Stimulated activated CD4-positive, alpha-beta T cell treated with anti-CD3 and anti-CD28 coated beads, Interleukin-1b, Interleukin-23, amount 100 ng/mL, for 1 hour (primary cell): ENCODE measurements at places on chromosomes 11 and 22.

- DNase-seq, result no peak
Measured at GRCh38 chr22:25741692-25742626, at the start of gene MYO18B. TSS of gene MYO18B (plus strand) at chr22:25742188. CDS start at chr22:25761093, 18,905 bp downstream.

- no peak for DNase-seq
Measured at GRCh38 chr11:116466801-116467200, 306.0 kb downstream of the BUD13 start.

DNA sequence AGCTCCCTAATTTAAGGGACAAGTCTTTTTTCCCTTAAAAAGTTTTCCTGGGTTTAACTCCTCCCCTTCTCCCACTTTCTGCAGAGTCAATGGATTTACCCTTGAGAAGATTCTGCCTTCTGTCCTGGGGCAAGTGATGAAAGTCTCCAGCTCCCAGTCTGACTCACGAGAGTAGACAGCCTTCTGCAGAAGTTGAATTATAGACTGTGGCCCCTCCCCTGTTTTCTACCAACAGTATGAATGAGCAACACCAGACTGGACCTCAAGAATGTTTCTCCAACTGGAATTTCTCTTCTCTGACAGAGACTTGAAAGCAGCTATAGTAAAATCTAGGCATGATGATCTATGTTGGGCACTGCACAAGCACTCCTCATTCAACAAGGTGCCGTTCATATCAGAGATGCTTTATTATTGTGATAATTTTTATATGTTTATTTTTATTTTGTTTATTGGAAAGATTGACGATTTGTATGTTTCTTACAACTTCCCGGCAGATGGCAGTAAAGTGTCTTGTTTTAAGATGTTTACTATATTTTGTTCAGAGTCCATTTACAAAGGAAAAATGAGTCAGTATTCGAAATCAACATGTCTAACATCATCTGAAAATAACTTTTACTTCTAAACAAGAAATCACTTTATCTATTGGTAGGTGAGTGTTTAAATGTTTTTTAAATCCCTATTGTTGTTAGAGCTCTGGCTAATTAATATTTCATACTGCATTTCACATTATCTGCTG is 56.6 kb downstream of the LMO2 start:
- no peak for DNase-seq

DNA sequence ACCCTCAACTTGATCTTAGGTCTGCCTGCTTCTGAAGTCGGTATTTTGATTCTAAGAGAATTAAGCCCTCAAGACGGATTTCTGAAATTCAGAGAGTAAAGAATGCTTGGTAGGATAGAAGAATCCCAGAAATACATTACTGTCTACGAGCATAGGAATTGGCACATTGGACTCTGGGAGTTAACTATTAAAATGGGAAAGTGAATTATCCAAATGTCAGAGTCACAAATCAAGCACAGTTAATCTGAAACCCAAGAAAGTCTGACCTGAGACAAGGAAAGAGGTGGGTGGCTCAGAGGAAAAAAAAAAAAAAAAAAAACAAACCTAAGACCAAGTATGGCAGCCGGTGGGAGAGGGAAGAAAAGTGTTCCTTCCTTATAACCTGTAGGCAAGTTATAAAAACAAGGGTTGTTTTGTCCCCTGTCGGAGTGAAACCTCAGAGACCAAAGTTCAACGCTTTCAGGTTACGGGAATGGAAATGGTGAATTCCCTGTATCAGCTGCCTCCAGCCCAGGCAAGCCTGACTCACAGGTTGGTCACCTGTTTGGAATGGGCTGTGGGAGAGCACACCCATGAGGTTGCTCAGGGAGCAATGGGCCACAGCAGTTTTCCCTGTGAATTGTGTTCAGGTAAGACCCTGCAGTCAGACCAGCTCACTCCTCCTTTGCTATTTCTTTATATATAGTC is 139.0 kb downstream of the ETS1 start:
- no peak for DNase-seq

- no peak for DNase-seq
Measured at GRCh38 chr11:7520981-7521487, 7.2 kb downstream of the PPFIBP2 start.

- no peak for DNase-seq
Measured at GRCh38 chr11:2704356-2704755, 4.6 kb upstream of the KCNQ1OT1 start.

GRCh38 chr11:116314006-116314405 is 458.8 kb downstream of the BUD13 start:
- DNase-seq, result no peak

DNA sequence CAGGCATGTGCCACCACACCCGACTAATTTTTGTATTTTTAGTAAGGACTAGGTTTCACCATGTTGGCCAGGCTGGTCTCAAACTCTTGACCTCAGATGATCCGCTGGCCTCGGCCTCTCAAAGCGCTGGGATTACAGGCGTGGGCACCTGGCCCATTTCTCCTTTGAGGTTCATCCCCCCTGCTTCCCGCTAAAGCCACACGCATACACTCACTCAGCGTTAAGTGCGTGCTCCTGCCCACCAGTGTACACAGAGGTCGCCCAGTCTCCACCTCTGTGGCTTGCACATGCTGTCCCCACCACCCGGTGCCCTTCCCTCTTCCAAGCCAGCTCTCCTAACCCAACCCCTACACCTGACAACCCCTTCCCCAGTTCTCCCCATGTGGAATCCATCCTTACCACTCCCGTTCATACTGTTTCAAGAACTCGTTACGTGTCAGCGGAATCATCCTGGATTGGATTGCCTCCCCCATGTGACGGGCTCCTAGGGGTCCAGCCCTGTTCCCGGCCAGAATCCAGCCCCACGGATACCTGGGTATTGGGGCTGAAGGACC is 15.7 kb upstream of the CYTH4 start:
- DNase-seq, result no peak

DNA sequence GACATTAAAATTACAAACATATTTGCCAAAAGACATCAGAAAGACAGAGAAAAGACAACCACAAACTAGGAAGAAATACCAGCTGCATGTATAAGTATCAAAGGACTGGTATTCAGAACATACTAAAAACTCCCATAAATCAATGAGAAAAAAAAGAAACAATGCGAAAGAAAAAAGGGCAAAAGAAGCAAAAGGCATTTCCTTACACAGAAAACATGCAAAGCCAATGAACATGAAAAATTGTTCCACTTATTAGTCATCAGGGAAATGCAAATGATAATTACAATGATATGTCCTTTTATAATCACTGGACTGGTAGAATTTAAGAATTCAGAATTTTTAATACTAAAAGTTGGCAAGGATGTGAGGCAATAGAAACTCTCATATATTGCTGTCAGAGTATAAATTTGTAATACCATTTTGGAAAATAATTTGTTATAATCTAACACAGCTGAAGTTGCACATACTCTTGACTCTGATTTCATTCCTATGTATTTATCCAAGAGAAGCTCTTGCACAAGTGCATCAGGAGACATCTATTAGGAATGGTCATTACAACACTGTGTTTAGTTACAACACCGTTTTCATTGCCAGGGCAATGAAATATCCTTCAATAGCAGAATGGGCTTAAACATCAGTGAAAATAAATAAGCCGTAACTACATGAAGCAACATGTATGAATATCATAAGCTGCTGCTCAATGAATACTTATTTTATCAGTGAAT is 279.7 kb downstream of the SWAP70 start:
- DNase-seq, result no peak

DNA sequence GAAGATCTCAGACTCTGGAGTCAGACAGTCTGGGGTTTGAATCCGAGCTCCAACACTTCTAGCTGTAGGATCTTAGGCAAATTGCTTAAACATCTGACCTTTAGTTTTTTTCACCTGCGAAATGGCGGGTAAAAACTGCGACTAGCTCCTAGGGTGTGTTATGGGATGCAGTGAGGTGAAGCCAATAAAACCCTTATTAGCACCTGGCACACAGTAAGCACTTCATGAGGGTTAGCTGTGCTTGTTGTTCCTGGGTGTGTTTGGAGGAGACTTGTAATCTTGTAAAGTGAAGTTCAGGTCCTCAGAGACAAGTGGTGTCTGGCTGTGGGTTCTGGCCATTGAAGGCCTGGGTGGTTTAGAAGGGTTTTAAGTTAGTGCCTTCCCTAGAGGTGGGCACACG is 68.9 kb downstream of the ZBTB16 start:
- DNase-seq, result no peak

DNA sequence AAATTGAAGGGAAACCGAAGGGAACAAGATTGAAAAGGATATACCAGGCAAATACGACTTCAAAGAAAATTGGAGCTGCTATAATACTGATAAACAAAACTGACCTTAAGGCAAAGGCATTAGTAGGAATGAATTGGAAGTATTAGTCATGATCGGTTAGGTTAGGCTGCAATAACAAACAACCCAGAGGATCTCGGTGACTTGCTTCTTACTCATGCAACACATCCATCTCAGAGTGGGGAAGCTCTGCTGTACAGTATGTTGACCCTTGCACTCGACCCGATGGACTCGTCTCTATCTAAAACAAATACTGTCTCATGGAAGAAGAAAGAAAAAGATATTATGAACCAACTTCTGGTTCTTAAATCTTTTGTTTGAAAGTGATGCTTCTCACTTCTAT is 42.3 kb downstream of the SPATA19 start:
- no peak for DNase-seq

DNA sequence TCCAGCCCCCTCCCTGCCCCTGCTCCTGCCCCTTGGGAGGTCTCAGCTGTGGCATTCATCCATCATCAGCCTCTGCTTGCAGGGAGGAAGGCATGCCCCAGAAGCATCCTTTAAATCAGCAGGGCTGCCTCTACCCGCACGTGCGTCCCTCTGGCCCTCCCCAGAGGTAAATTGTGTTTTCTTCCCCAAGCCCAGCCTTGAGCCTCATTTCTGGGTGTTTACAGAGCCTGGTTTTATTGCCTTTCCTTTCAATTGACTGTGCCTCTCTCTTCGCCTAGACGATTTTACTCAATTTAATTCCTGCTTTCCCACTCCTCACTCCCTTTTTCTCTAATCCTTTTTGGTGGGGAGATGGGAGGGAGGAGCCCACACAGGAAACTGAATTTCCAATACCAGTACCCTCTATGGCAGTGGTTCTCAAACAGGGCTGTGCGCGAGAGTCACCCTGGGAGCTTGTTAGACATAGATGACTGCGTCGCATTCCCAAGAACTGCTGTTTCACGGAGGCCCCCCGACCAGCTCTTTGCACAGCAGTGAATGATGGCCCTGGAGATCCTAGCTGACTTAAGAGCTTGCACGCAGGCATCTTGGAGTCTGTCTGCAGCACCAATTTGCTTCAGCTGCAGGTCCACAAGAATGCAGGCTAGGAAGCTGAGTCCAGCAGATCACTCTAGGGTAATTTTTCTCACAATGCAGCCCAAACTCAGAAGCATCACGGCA is 15.1 kb upstream of the OAF start:
- no peak for DNase-seq
